ENCODE measurements at places on chromosomes 4 and X. TPM values are rescaled to one million over a fixed set of nuclear protein-coding genes. Genes with fewer than 3 reads are reported as not detected.

GRCh38 chrX:55908661-55909212 lies 191.2 kb downstream of the RRAGB start:
- H3K27ac ChIP-seq: no peak overlapping the region
- no peaks in the 10 kb centered on the region for H3K36me3 ChIP-seq
- no peaks in the 10 kb centered on the region for H3K27me3 ChIP-seq
- peak; percentile 3 for DNase-seq

DNA sequence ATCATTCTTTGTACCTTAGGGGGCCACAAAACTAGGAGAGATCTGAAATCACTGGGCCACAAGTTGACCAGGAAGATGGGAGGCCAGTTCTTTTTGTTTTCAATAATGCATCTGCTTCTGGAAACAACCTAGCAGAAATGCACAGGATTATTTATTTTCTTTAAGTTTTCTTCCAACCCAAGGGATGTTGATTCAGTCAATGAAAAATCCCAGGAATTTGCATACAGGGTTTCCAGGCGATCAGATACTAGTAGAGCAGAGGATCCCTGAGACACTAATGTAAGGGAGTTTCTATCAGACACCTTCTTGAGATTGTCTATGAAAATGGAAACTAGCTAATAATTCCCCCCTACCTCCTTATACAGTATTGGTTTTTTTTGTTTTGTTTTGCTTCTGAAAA lies 7.4 kb downstream of the ATOH1 start:
- no peak overlapping the region for H3K27ac ChIP-seq
- DNase-seq: no peak
- H3K4me3 ChIP-seq: no peak overlapping the region
- H3K36me3 ChIP-seq: no peaks in the 10 kb centered on the region
- peaks cover 15% of the 10 kb centered on the region for H3K27me3 ChIP-seq

DNA sequence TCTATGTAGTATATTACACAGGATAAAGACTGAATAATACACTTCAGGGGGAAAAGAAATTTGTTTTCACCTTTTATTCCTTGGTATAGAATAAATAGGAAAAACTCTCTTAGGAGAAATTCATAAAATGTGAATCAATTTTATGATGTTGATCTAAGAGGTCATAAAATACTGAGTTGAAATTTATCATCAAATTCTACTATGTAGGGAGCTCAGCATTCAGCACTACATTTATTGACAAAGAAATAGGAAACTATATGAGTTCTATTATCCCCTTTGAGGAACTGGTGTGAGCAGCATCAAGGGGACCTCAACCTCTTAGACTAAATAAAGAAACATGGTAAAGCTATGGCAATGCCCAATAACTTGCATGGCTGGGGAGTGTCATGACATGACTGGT lies 348.2 kb upstream of the SMIM31 start:
- no peaks in the 10 kb centered on the region for H3K27me3 ChIP-seq
- H3K27ac ChIP-seq: no peak overlapping the region
- H3K4me3 ChIP-seq: no peak overlapping the region
- DNase-seq: no peak
- H3K36me3 ChIP-seq: no peaks in the 10 kb centered on the region

GRCh38 chr4:108051343-108051742 lies 61.7 kb downstream of the HADH start:
- H3K36me3 ChIP-seq: peaks cover 23% of the 10 kb centered on the region
- no peak for DNase-seq
- H3K4me1 ChIP-seq: no peaks in the 10 kb centered on the region

GRCh38 chr4:15234116-15234855 lies 193.5 kb upstream of the C1QTNF7 start:
- H3K27me3 ChIP-seq: peaks cover 7% of the 10 kb centered on the region
- H3K27ac ChIP-seq: no peak overlapping the region
- no peak for DNase-seq
- H3K4me1 ChIP-seq: no peaks in the 10 kb centered on the region
- no peaks in the 10 kb centered on the region for H3K36me3 ChIP-seq
- no peak overlapping the region for H3K4me3 ChIP-seq

DNA sequence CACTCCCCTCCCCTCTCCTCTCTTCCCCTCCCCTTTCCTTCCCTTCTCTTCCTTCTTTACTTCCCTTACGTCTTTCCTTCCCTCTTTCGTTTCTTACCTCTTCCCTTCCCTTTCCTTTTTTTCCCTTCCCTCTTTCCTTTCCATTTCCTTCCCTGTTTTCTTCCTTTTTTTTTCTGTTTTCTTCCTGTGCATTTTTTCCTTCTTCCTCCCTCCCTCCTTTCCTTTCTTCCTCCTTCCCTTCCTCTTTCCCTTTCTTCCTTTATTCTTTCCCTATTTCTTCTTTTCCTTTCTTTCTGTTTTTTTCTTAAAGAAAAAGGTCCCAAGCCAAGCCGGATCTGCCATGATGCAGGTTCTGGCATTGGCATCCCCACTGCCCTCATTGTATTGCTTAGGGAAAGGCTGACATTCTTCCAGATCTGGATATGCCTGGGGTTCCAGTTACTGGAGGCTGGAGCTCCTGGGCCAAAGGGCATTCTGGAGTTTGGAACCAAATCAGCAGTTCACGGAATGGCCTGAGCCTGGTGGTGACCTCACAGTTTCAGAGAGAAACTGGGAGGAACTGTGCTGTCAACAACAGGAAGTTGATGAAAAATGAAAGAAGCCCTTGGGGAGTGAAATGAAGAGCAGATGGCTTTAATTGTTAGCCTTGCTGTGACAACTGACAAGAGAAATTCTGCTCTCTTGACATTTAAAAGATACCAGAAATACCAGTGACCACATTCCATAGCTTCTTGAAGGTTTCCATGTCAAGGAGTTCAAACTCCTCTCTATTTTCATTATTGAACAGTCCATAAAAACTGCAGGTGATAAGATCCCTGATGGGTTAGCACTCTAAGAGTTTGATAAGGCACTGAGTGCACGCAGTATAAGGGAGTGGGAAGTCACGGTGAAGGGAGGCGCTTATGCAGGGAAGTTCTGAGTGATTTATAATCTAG lies 622.1 kb downstream of the SPRY1 start:
- H3K4me1 ChIP-seq: no peaks in the 10 kb centered on the region
- no peak overlapping the region for H3K4me3 ChIP-seq
- DNase-seq: no peak
- H3K36me3 ChIP-seq: no peaks in the 10 kb centered on the region
- no peaks in the 10 kb centered on the region for H3K27me3 ChIP-seq

GRCh38 chr4:61442936-61443335 lies 242.8 kb downstream of the ADGRL3 start:
- H3K36me3 ChIP-seq: no peaks in the 10 kb centered on the region
- no peak overlapping the region for H3K4me3 ChIP-seq
- H3K4me1 ChIP-seq: no peaks in the 10 kb centered on the region
- DNase-seq: no peak

- no peak for DNase-seq
- no peaks in the 10 kb centered on the region for H3K27me3 ChIP-seq
- no peaks in the 10 kb centered on the region for H3K4me1 ChIP-seq
- no peak overlapping the region for H3K4me3 ChIP-seq
- H3K27ac ChIP-seq: no peak overlapping the region
Observed at GRCh38 chrX:29699239-29699638, 516.1 kb upstream of the MAGEB2 start.

GRCh38 chrX:39513836-39514235 lies 583.9 kb downstream of the BCOR start:
- H3K27ac ChIP-seq: no peak overlapping the region
- no peaks in the 10 kb centered on the region for H3K4me1 ChIP-seq
- H3K36me3 ChIP-seq: no peaks in the 10 kb centered on the region
- no peak for DNase-seq

DNA sequence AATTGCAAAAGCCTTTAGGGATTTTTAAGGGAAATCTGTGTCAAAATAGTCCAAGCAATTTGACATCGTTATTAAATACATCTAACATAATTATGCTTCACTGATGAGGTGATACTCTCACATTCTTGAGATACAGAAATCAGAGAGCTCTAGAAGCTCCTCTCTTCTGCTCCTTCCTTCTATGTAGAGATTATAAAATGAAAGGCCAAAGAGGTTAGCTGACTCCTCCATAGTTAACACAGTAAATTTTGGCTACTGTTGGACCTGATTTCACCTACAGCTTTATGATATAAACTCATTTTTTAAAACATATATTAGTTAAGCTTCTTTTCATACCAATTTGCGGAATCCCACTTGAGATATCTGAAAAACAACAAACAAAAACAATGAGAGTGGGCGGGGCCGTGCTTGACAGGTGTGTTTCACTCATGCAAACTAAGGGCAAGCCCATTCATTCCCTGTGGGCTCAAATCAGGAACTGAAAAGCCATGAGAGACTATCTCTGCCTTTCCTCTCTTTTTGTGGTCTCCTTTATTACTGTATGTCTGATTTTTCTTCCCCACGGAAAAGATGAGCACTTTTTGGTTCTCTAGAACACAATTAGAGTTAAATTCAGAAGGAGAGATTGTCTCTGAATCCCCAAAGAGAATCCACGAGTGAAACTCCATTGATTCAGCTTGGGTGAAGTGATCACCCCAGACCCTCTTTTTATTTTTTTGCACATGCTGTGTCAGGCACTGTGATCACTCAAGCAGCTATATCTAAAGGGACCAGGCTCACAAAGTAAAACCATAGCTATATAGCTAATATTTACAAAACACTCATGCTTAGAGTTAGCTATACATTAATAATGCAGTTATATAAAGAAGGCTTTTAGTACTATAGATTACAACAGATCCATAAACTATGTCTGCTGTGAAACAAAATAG lies 566.3 kb downstream of the IL15 start:
- no peaks in the 10 kb centered on the region for H3K36me3 ChIP-seq
- H3K27ac ChIP-seq: no peak overlapping the region
- no peak overlapping the region for H3K4me3 ChIP-seq
- no peaks in the 10 kb centered on the region for H3K27me3 ChIP-seq

- DNase-seq: no peak
- H3K27ac ChIP-seq: no peak overlapping the region
- H3K36me3 ChIP-seq: no peaks in the 10 kb centered on the region
- no peaks in the 10 kb centered on the region for H3K4me1 ChIP-seq
- peaks cover 4% of the 10 kb centered on the region for H3K27me3 ChIP-seq
Observed at GRCh38 chr4:6257247-6258025, 12.2 kb upstream of the WFS1 start.

GRCh38 chr4:167032871-167033270 lies 201.4 kb downstream of the SPOCK3 start:
- no peaks in the 10 kb centered on the region for H3K36me3 ChIP-seq
- H3K4me3 ChIP-seq: no peak overlapping the region
- no peaks in the 10 kb centered on the region for H3K4me1 ChIP-seq
- no peak for DNase-seq
- no peak overlapping the region for H3K27ac ChIP-seq

GRCh38 chr4:4506961-4507360 lies 34.9 kb downstream of the STX18 start:
- no peaks in the 10 kb centered on the region for H3K36me3 ChIP-seq
- no peak for DNase-seq
- H3K27me3 ChIP-seq: no peaks in the 10 kb centered on the region
- H3K4me3 ChIP-seq: no peak overlapping the region
- H3K4me1 ChIP-seq: peaks cover 5% of the 10 kb centered on the region
- no peak overlapping the region for H3K27ac ChIP-seq

The STK26 gene
- total RNA-seq: 50.1 TPM

The FAM9C gene
- total RNA-seq: not detected

The SLC10A4 gene
- total RNA-seq: 18.0 TPM

The CLGN gene
- 2.7 TPM for total RNA-seq

The KCND1 gene
- 0.75 TPM for total RNA-seq

The KLHL5 gene
- 21.0 TPM for total RNA-seq

The RHOXF2 gene
- total RNA-seq: 120 TPM

The CXCL6 gene
- not detected for total RNA-seq

Measured in K562 (cell line).